Caco-2 (cell line): ENCODE measurements at places on chromosomes 6 and 20. TPM values are rescaled to one million over a fixed set of nuclear protein-coding genes. Genes with fewer than 3 reads are reported as not detected.

Gene VSTM2L
- 0.16 TPM in 1 of 2 replicates, not detected in the other for total RNA-seq

DNA sequence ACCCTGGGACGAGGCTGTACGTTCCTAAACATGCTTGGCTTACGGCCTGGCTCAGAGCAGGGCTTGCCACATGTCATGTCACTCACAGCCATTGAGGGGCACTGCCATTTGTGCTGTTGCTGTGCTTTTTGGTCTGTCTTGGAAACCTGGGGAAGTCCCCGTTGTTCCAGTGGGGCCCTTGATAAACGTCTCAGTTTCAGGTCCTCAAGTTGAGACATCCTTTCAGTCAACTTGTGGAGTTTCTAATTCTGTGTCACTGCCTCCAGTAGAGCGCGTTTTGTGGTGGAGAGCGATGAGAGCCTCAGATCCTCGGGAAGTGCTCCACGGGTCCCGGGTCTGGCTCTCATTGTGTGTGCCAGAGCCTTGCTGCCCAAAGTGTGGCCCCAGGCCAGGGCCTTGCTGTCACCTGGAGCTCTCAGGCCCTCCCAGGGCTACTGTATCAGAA lies 43.0 kb upstream of the CCR6 start:
- no peak for DNase-seq

DNA sequence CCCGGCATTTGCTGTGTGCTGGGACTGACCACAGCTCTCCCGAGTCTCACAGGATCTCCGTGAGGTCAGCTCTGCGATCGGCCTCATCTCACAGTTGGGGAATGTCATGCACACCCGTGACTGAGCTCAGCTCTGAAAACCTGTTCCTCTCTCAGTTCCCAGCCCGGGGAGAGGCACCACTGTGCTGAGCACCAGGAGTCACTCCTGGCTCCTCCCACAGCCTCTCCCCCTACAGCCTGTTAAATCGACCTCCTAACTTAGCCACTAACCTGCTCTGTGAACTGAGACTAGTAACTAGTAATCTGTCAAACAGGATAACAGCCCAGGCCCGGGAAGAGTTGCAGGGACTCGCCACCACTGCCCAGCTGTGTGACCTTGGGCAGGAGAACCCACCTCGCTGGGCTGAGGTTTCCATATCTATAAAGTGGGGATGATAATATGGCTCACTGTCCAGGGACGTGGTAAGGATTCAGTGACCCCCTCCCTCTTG lies 20.1 kb upstream of the NOL4L start:
- DNase-seq: peak; percentile 48

DNA sequence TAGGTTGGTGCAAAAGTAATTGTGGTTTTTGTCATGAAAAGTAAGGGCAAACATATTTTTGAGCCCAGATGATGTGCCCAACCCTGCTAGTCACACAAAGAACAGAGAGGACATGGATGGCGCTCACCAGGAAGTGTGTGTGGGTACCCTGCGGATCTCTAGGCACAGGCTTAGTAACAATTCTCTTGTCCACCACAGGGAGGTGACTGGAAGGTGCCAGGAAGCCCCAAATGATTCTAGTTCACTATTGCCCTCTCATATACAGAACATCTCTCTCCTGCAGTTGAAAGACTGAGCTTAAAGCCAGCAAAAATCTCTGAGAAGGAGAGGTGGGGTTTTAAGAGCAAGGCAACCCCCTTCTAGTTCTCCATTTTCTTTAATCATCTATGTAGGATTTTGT lies 272.1 kb upstream of the TAB2 start:
- no peak for DNase-seq

GRCh38 chr6:142378138-142378875 lies 76.5 kb downstream of the ADGRG6 start:
- no peak for DNase-seq

GRCh38 chr6:75409928-75410327 lies 83.7 kb downstream of the FILIP1 start:
- DNase-seq: no peak

GRCh38 chr6:157323255-157323965 lies at the start of gene TMEM242:
TMEM242 (minus strand) TSS chr6:157323519; CDS start chr6:157323499, 20 bp downstream.
- DNase-seq: peak; percentile 94

Gene TRIM40
- not detected in 2 replicates for total RNA-seq

Gene PNPLA1
- 0.19 and 0.25 TPM in 2 replicates for total RNA-seq

DNA sequence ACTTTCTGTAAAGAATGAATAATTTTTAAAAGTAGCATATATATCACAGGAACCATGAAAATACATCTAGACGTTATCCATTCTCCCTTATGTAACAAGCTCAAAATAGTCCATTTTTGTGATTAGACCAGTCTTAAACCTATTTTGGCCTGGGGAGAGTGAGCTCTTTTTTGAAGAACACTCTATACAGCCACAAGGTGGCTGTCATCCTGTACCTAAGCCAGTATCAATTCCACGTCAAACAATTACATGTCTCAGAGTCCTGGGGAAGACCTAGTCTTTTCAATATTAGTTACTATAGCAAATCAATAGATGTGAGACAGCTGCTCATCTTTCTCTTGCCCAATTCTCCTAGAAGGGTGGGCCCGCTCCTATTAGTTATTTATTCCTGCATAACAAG lies 28.4 kb downstream of the FBXO5 start:
- no peak for DNase-seq

DNA sequence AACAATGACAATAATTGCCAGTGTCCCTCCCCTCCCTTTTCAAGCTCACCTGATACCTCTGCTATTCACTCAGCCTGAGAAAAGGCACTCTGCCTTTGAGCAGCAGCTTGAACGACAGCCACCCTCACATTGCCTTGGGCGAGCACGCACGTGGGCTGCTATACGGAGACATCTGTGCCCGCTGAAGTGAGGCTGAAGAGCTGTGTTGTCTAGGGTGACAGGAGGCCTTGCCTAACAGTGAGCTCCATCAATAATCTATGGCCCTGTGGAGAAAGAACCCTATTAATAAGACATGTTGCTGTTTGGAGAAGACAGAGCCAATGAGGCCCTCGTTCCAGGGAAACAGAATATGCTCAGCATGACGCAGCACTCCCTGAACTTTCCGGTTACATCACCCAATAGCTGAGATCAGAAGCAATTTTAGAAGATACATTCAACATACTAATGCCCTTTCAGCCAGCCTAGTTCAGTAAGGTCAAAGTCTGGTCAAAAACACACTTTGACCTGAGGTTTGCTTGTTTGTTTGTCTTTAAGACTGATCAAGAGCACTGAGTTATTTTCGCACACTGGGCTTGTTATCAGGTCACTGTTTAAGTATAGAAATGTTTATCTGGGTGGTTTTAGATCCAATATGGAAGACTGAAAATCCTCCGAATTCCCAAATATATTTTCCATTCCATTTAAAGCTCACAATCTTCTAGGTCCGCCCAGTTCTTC lies 30.6 kb downstream of the RBM24 start:
- no peak for DNase-seq

GRCh38 chr20:8061861-8062518 lies 42.4 kb upstream of the TMX4 start:
- no peak for DNase-seq

- DNase-seq: peak; percentile 53
These were observed 30.9 kb downstream of the ANGPT4 start for GRCh38 chr20:884983-885952.

Gene BTNL2
- not detected in 2 replicates for total RNA-seq

DNA sequence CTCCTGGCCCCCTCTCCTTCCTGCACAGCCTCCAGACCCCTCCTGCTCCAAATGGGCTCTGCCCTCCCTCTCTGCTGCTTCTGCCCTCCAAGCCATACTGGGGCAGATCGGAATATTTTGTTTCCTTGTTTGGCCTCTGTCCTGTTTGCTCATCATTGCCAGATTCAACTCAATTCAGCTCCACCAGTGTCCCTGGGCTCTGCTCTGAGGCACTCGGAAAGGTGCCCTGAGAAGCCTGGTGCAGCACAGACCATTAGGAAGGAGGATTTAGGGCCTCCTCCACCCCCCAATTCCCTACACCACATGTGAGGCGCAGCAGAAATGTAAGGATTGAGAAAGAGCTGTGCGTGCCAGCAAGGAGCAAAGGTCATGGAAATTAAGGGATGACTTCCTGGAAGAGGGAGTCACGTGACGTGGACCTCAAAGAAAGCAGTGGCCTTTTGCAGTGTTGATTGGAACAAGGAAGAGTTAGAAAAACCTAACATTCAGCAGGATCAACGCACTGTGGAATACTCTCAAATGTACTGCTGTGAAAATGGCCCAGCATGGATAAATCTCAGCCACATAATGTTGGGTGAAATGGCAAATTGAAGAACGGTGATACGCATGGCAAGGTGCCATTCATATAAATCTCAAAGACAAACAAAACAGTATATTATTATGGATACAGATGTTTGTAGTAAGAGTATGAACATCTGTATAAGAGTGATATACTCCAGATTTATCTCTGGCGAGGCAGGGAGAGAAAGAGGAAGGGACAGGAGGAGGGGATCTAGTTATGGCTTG lies 229.5 kb upstream of the RNF24 start:
- peak; percentile 44 for DNase-seq

DNA sequence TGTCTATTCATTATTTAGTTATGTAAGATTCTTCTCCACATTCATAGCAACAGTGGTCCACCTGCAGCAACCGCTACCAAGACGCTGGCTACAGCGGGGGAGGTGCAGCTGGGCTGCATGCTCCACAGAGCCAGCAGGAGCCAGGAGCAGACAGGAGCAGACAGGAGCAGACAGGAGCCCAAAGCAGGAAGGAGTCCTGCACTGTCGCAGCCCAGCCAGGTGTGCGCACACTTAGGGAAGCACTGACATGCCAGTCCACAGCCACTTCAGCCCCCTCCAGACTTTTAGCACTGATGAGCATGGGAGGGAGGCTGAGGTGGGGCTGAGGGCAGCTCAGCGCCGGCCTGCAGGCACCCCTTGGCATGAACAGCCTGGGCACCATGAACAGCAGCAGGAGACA lies 19.6 kb downstream of the KIF16B start:
- DNase-seq: no peak

DNA sequence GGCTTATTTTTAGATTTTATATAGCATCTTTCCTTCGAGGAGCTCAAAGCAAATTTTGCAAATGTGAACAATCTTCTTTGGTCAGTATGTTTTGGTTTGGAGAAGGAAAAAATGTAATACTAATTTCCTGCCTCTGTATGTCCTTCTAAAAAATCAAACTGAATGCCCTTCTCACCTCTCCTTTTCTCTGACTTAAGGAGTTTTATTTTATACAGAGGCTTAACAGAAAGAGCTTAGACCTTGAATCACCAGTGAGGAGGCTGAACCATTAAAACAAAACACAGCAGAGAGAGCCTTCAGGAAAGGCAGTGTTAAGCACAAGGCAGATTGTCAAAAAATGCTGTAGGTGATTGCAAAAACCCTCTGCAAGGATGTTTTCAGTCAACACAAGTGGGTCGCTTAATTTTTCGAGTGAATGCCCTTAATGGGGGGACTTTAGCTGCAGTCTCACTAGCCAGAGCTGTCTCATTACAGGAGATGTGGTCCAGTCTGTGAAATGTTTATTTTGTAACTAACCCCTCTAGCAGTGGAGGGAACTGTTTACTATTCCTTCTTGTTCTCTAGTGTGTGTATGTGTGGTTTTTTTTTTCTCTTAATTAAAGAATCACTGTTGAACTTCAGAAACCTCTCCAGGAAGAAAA lies 481.3 kb upstream of the CITED2 start:
- DNase-seq: no peak

DNA sequence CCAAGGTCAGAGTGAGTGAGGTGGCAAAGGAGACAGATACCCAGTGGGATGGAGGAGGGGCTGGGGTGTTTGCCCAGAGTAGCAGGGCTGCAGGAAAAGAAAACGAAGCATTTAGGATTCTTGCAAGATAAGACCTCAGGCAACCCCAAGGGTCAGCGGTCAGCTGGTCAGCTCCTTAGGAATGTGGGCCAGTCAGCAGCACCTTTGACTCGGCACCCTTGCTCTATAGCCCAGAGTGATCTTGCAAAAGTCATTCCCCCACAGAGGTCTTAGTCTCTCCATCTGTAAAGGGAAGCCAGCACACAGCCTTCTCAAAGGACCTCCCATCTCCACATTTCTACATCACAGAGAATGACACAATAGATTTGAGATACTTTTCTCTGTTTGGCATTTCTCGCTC lies 56.7 kb downstream of the VEGFA start:
- peak; percentile 43 for DNase-seq

- no peak for DNase-seq
These were observed 10.2 kb downstream of the ADA start for GRCh38 chr20:44641325-44641724.

Gene BPIFB2
- not detected in 2 replicates for total RNA-seq

Gene SLC16A10
- total RNA-seq: 13.6 and 14.2 TPM in 2 replicates

- DNase-seq: no peak
These were observed 163.3 kb downstream of the SOBP start for GRCh38 chr6:107653183-107653580.

- DNase-seq: no peak
These were observed 58.6 kb downstream of the LIN28B start for GRCh38 chr6:105015482-105015881.

Gene PGC
- total RNA-seq: 8.9 and 12.2 TPM in 2 replicates
